ENCODE measurements at places on chromosomes 16 and 17. TPM values are rescaled to one million over a fixed set of nuclear protein-coding genes. Genes with fewer than 3 reads are reported as not detected.

AANAT gene
- polyA plus RNA-seq = 1.1 TPM

WNT9B gene
- polyA plus RNA-seq = not detected

LPCAT2 gene
- not detected for polyA plus RNA-seq

CES5A gene
- polyA plus RNA-seq = not detected

PRSS22 gene
- not detected for polyA plus RNA-seq

ITGB4 gene
- polyA plus RNA-seq = 0.48 TPM

CCL16 gene
- not detected for polyA plus RNA-seq

COTL1 gene
- polyA plus RNA-seq = 725 TPM

RSAD1 gene
- 54.4 TPM for polyA plus RNA-seq

ZNF764 gene
- 6.2 TPM for polyA plus RNA-seq

OTOP2 gene
- polyA plus RNA-seq = not detected

TMC5 gene
- not detected for polyA plus RNA-seq

TBC1D26 gene
- not detected for polyA plus RNA-seq

KCNH4 gene
- polyA plus RNA-seq = not detected

YWHAE gene
- 54.4 TPM for polyA plus RNA-seq

KRTAP16-1 gene
- polyA plus RNA-seq = not detected

DNAH9 gene
- polyA plus RNA-seq = not detected

MT4 gene
- polyA plus RNA-seq = not detected

PEMT gene
- polyA plus RNA-seq = 35.6 TPM

FZD2 gene
- not detected for polyA plus RNA-seq

KRTAP4-4 gene
- polyA plus RNA-seq = not detected

KRTAP4-6 gene
- polyA plus RNA-seq = not detected

SLFN5 gene
- polyA plus RNA-seq = 8.9 TPM

ARHGDIG gene
- polyA plus RNA-seq = not detected

TBC1D3C gene
- not detected for polyA plus RNA-seq

PDILT gene
- polyA plus RNA-seq = not detected

EPOP gene
- polyA plus RNA-seq = not detected

MSLN gene
- polyA plus RNA-seq = not detected

CTRB1 gene
- not detected for polyA plus RNA-seq

RPUSD1 gene
- 39.5 TPM for polyA plus RNA-seq

RNF112 gene
- polyA plus RNA-seq = not detected

TPSD1 gene
- not detected for polyA plus RNA-seq

HID1 gene
- 1.2 TPM for polyA plus RNA-seq

NDRG4 gene
- polyA plus RNA-seq = 0.81 TPM

ASGR2 gene
- 0.60 TPM for polyA plus RNA-seq

ZFHX3 gene
- 1.6 TPM for polyA plus RNA-seq

DNAI2 gene
- not detected for polyA plus RNA-seq

CASKIN1 gene
- polyA plus RNA-seq = not detected

ARL5C gene
- not detected for polyA plus RNA-seq

LRRC37A gene
- polyA plus RNA-seq = 1.3 TPM

ESRP2 gene
- 0.48 TPM for polyA plus RNA-seq

CCL13 gene
- polyA plus RNA-seq = not detected

TBX21 gene
- 10.0 TPM for polyA plus RNA-seq

CA7 gene
- polyA plus RNA-seq = not detected

MT1F gene
- polyA plus RNA-seq = 9.7 TPM
